ENCODE measurements at places on chromosomes 16 and 17. TPM values are rescaled to one million over a fixed set of nuclear protein-coding genes. Genes with fewer than 3 reads are reported as not detected.

EVI2A gene
- total RNA-seq = 6.2 TPM

KRT31 gene
- total RNA-seq = not detected

DNA sequence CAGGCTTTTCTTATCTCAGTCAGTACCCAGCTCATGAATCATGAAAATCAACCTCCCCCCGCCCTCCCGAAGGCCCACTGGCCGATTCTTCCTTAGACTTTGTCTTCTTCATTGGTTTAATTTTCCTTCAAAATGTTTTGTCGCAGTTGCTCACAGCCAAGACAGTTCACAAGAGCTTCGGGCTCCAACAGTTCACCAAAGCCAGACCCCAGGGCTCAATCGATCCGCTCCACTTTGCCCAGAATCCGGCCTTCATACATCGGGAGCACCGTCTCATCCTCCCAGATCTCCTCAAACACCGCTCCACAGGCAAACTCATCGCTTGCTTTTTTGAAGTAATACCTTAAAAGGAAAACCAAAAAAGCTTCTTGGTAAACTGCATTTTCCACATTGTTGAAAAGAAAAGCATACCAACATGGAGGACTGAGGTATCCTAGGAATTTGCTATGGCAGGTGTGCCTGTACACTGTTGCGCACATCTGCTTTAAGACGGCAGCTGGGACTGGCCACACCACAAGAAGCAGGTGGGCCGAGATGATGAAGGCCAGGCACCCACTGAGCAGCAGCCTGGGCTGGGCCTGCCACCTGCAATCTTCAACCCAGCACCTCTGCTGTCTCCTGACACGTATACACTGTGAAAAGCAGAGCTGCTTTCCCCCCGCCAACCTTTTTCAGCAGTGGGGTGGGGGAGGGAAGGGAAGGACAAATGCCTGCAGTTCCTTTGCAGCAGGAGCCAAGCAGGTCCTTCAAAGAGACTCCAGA is 31.5 kb downstream of the AXIN2 start:
- H3K36me3 ChIP-seq = no peaks in the 10 kb centered on the region
- no peak overlapping the region for H3K27ac ChIP-seq
- no peaks in the 10 kb centered on the region for H3K4me1 ChIP-seq
- DNase-seq = no peak
- H3K4me3 ChIP-seq = no peak overlapping the region
- H3K27me3 ChIP-seq = no peaks in the 10 kb centered on the region

DNA sequence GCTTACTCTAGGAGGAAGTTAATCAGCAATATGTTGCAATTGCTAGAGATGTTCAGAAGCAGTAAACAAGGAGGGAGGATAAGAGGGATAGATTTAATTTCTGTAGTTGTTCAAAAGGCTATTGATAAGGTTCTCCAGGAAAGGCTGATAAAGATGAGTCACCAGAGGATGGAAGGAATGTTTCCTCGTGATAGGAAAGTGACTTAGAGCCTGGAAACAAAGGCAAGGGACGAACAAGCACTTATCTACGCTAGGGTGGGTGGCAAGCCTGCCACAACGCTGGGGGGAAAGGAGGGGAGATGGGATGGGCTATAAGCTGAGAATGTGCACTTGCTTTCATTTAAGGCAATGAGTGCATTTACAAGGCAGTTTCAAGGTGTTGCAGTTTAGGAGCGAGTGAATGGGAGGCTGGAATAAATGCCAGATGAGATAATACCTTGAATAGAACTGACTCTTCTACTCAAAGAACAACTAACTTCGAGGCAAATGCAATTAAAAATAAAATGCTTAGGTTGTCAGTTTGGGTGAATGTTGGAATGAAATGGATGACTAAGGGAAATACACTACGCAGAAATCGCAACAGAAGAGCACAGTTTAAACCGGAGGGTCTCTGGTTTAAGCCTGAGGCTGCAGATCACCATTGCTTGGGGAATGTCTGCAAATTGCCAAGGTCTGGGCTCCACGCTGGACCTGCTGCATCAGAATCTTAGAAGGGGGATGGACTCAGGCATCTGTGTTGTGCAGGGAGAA is 76.0 kb upstream of the RBBP6 start:
- no peaks in the 10 kb centered on the region for H3K36me3 ChIP-seq
- DNase-seq = no peak
- peaks cover 17% of the 10 kb centered on the region for H3K27me3 ChIP-seq
- H3K27ac ChIP-seq = no peak overlapping the region
- no peaks in the 10 kb centered on the region for H3K4me1 ChIP-seq

- no peaks in the 10 kb centered on the region for H3K27me3 ChIP-seq
- no peak overlapping the region for H3K27ac ChIP-seq
- H3K36me3 ChIP-seq = no peaks in the 10 kb centered on the region
- no peak overlapping the region for H3K4me3 ChIP-seq
- H3K4me1 ChIP-seq = peaks cover 7% of the 10 kb centered on the region
These were observed 95.9 kb downstream of the RPTOR start for GRCh38 chr17:80640366-80641084.

DNA sequence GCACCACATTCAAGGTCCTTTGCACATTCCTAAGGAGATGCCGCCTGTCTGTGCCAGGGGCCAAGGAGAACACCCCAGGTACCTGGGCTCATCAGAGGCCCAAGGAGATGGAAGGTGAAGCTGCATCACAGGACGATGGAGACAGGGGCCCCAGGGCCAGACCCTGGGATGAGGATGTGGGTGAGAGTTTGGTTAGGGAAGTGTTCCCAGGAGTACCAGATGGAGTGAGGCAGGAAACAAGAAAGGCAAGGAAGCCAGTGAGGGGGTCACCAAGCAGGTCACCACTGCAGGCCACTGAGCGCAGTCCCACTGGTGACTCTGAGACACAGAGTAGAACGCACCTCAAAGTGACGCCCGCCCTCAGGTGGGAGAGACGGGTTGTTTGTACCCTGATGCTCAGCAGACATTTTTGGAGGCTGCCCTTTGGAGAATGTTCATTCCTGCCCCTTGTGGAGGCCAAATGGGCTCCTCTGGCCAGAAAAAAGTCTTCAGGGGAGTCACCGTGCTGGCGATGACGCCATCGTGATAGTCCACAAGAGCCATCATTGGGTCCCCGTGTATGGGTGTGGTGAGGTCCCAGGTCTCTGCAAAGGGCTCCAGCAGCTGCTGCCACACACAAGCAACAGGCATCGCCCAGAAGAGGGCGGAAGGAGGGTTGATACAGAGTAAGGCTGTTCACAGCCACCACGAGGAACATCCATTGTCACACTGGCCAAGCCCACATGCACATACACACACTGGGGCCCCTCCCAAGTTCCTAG is 57.5 kb downstream of the BEAN1 start:
- no peaks in the 10 kb centered on the region for H3K36me3 ChIP-seq
- H3K4me3 ChIP-seq = peak overlapping the region; percentile 6
- no peaks in the 10 kb centered on the region for H3K27me3 ChIP-seq
- no peak overlapping the region for H3K27ac ChIP-seq
- peaks cover 16% of the 10 kb centered on the region for H3K4me1 ChIP-seq
- no peak for DNase-seq

- no peaks in the 10 kb centered on the region for H3K36me3 ChIP-seq
- DNase-seq = no peak
- peaks cover 2% of the 10 kb centered on the region for H3K27me3 ChIP-seq
- no peak overlapping the region for H3K4me3 ChIP-seq
- H3K4me1 ChIP-seq = no peaks in the 10 kb centered on the region
These were observed 235.8 kb downstream of the MAP2K4 start for GRCh38 chr17:12256380-12256995.

Data from natural killer cell treated with Interleukin-12 subunit alpha and Interleukin-12 subunit beta and Interleukin-15 and Interleukin-18, amount 100 ng/mL, for 72 hours (primary cell).